ENCODE measurements at places on chromosomes 6 and 20. TPM values are rescaled to one million over a fixed set of nuclear protein-coding genes. Genes with fewer than 3 reads are reported as not detected.

Gene KIFC1
- total RNA-seq: 0.42 TPM

Gene CCN6
- total RNA-seq: not detected

Gene HCRTR2
- not detected for total RNA-seq

Gene MTFR2
- not detected for total RNA-seq

Gene HUS1B
- not detected for total RNA-seq

Gene TRIM38
- total RNA-seq: 5.3 TPM

Gene MYLK2
- total RNA-seq: 0.33 TPM

Gene EPPIN
- not detected for total RNA-seq

Gene RFX6
- not detected for total RNA-seq

Gene DNAH8
- total RNA-seq: not detected

Gene MTO1
- 38.6 TPM for total RNA-seq

Gene DIDO1
- total RNA-seq: 58.2 TPM

Gene PRSS16
- not detected for total RNA-seq

Gene FAM184A
- total RNA-seq: 11.2 TPM

Gene GPSM3
- 9.6 TPM for total RNA-seq

Gene CST2
- total RNA-seq: 2.1 TPM

Gene CUL7
- 19.6 TPM for total RNA-seq

Gene SCRT2
- total RNA-seq: not detected

Gene APCDD1L
- total RNA-seq: 0.33 TPM

Gene SYTL3
- total RNA-seq: 9.7 TPM

Gene ACTL10
- total RNA-seq: 2.5 TPM

Gene RIPOR2
- total RNA-seq: 2.6 TPM

Gene NHLRC1
- total RNA-seq: 0.83 TPM

Gene RAB44
- total RNA-seq: 0.63 TPM

Gene SEMG1
- total RNA-seq: not detected

Gene NR2E1
- total RNA-seq: not detected

Gene COL11A2
- 1.1 TPM for total RNA-seq

Gene TMEM200A
- total RNA-seq: 0.99 TPM

Gene MAP1LC3A
- 152 TPM for total RNA-seq

Gene UBD
- total RNA-seq: 0.50 TPM

Gene RNF144B
- total RNA-seq: 12.8 TPM

Gene BMP7
- 4.6 TPM for total RNA-seq

Gene SLC17A3
- not detected for total RNA-seq

Gene TBC1D20
- total RNA-seq: 47.7 TPM

Gene SPATA25
- total RNA-seq: 4.6 TPM

Gene CTAGE9
- total RNA-seq: not detected

Gene CARMIL1
- total RNA-seq: 11.3 TPM

Gene HBS1L
- 81.4 TPM for total RNA-seq

Gene ASIP
- total RNA-seq: not detected

Gene JARID2
- total RNA-seq: 7.8 TPM

Gene LAMA4
- 261 TPM for total RNA-seq

Gene PLA2G7
- total RNA-seq: 0.26 TPM

Gene SAMD3
- total RNA-seq: not detected
